ENCODE measurements at places on chromosomes 2 and 18.

GRCh38 chr2:21650569-21650968 lies 526.8 kb downstream of the TDRD15 start:
- DNase-seq: no peak

GRCh38 chr18:44691148-44691925 lies 10.6 kb downstream of the SETBP1 start:
- DNase-seq: no peak

DNA sequence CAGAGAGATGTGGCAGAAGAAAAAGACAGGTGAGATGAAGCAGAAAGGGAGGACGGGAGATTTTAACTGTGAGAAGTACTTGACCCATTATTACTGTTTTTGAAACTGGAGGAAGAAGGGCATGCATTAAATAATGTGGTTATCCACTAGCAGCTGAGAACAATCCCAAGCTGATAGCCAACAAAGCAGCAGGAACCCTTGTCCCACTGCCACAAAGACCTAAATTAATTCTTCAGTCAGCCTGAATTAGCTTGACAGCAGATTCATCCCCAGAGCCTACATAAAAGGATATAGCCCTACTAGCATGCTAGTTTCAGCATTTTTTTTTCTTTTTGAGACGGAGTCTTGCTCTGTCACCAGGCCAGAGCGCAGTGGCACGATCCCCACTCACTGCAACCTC lies 19.5 kb upstream of the REG3A start:
- no peak for DNase-seq

DNA sequence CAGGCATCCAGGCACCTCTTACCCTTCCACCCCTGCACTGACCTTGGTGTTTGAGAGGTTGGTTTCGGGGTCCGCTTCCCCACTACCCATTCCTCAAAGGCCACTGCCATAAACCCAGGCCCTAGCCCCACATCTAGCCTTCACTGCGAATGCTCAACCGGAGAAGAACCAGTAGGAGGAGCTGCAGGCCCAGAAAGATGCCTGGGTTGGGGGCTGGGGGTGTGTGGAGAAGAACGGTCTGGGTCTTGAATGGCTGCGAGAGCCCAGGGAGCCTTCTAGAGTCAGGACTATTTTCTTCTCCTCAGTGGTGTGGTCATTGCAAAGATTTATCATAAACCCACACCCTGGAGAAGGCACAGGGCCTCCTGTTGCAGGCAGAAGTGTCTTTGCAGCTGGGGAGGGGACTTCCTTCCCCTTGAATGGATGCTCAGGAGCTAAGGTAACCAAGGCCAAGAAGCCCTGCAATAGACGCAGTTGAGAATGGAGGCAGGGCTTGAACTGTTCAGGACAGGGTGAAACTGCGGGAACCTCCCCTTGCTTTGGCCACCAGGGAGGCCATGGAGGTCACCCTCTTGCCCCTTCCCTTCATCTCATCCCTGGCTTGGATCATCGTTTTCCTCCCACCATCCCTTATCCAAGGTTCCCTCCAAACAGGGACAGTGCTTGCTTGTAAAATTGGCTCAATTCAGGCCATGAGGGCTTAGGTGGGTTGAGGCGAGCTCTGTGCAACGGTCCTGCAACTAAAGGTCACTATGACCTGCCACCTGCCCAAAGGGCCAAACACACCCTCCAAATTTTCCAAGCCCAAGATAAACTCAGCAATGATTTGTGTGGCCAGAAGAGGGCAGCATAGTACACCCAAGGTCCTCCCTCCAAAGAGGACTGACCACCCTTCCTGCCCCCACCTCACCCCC lies 20.9 kb downstream of the THNSL2 start:
- DNase-seq: peak; percentile 71

- no peak for DNase-seq
These were observed 37.9 kb upstream of the ZCCHC2 start for GRCh38 chr18:62484941-62485340.

- no peak for DNase-seq
These were observed 4.8 kb downstream of the MSGN1 start for GRCh38 chr2:17821080-17821479.

DNA sequence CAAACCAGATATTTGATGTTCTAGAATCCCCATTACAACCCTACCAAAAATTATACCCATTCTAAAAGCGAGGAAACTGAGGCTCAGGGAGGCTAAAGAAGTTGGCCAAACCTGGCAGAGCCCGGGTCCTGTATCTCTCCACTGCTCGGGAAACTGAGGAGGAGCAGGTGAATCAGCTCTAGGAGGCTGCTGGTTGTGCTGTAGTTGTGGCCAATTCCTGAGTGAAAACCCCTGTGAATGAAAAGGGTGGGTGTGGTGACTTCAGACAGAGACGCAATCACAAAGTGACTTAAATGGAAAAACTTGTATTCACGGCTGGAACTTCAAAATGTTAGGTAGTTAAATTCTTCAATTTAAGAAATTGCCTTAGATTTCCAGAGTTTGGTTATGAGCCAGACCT lies 105.7 kb upstream of the SEC11C start:
- no peak for DNase-seq

- DNase-seq: no peak
These were observed 10.3 kb downstream of the ARL5A start for GRCh38 chr2:151817929-151818328.

DNA sequence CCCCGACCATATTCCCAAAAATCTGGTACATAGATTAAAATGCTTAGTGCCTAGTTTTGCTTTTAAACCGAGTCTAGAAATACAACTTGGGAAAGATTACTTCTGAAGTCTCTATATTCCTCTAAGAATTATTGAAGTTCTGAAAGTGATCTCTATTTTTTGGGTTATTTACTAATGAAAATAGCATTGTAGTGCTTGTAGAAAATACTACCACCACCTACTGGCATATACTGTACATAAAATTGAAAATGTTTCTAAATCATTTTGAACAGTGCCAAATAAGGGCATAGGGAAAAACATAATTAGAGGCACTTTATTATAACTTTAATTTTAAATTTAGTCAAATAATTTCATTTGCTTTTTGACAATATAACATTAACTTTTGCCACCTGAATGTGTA lies 1399.6 kb upstream of the ZEB2 start:
- no peak for DNase-seq

GRCh38 chr18:46413684-46414083 lies 243.3 kb downstream of the LOXHD1 start:
- no peak for DNase-seq

DNA sequence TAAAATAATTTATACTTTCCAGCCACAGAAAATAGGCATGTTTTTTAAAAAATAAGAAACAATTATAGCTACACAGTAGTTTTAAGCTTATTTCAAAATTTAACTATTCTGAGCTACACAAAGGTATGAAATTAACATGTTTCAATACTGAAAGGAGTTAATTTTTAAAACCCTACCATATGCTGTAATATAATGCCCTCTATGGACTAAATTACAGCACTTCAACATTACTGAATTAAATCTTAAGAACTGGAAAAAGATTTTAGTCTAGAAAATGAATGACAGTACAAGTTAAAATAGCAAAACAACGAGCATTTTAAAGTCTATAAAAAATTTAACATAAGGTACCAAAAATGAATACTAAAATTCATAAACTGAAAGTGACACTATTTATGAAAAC lies 36.3 kb downstream of the RTN4 start:
- no peak for DNase-seq

GRCh38 chr2:168194784-168195522 lies 52.4 kb downstream of the STK39 start:
- DNase-seq: peak; percentile 42

DNA sequence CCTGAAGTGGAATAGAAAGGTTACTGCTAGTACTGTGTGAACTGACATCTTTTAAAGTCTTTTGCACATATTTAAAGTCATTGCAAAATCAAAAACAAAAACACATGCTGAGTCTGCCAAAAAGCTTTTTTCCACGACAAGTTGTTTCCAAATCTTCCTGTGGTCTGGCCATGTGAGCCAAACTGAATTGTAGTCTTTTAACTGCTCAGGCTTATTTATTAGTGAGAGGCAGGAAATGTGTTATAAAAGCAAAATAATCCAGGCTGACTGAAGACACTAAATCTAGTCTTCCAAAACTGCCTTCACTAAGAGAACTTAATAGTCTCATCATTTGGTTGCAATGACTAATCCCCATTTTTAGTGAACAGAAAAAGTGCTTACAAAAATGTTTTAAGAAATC lies 2.3 kb downstream of the KRCC1 start:
- no peak for DNase-seq

DNA sequence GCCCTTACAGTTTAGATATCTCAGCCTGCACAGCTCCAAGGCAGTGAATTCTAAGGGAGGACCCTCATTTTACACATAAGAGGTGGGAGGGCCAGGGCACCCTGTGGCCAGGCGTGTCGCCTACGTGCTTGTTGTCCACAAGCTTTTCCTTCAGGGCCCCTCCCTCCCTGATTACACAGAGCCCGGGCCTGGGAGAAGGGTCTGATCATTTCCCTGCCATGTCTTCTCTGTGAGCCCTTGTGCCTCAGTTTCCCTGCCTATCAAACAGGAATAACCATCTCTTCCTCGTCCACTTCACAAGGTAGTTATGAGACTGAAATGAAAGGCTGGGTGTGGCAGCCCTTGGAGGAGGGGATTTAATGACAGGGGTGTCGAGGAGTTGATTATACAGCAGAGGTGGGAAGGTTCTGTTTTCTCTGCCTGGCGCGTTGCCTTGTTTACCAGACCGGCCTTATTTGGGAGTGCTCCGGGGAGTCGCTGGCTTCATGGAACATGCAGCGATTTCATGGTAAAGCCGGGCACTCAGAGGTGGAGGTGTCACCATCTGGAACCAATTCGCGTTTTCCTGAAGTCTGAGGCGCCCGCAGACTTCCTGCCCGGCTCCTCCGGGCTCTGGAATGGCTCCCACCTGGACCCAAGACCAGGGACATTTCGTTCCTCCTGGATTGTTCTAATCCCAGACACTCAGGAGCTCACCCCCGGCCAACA lies 208.9 kb downstream of the KLHL29 start:
- no peak for DNase-seq

GRCh38 chr2:230921806-230922595 lies 3.0 kb downstream of the GPR55 start:
- no peak for DNase-seq

- DNase-seq: no peak
These were observed 3.4 kb downstream of the LPIN1 start for GRCh38 chr2:11749646-11750349.

- no peak for DNase-seq
These were observed 30.3 kb upstream of the IL1R1 start for GRCh38 chr2:102112271-102112670.

DNA sequence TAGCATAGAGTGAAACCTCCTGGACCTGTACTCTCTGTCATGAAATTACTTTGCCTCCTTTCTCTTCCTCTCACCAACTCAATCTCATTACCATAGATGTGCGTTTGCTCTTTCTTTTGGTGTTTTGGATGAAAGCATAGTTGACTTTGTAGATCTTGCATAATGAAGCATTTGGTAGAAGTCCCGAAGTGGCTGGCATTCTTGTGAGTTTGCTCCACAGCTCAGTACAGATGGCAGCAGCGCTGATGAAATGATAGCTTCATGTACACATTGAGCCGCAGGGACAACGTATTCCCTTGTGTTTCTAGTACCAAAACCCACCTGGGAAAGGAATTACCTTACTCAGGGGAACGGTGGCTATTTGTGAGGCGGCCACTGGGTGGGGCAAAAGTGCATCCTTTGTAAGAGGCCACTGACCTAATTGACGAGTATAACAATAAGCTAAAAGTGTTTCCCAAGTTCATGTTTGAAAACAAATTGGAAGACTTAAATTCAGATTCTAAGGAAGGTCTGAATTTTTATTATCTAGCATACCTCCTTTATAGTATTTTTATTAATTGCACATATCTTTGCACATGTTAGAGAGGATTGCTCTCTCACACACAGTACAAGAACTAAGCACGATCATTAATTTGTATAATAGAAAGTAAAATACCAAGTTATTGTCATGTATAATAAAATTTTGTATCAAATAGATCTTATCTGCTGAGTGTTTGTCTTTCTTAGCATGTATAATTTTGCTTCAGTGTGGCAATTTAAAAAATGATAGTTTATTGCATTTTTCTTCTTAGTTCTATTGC lies 25.4 kb upstream of the CDH7 start:
- DNase-seq: peak; percentile 9

GRCh38 chr2:163682695-163683094 lies 53.1 kb downstream of the FIGN start:
- no peak for DNase-seq

DNA sequence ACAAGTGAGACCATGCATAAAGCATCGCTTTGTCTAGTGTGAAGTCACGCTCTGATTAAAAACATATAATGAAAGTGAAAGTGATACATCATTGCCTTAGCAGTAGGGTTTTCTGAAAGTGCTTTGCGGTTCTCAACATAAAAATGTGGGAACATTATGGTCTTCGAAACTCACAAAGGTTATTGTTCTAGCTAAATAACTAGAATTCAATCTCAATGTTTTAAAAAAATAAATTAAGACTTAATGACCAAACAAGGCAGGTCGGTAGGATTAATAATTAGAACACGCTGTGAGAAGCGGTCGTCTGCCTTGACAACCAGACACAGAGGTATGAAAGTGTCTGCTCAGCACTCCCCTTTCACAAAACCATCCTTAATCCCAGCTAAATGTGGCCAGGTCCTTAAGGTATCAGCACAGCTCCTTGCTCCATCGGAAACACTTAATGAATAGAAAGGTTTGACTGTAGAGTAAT lies 42.2 kb downstream of the KLHL14 start:
- DNase-seq: peak; percentile 13

DNA sequence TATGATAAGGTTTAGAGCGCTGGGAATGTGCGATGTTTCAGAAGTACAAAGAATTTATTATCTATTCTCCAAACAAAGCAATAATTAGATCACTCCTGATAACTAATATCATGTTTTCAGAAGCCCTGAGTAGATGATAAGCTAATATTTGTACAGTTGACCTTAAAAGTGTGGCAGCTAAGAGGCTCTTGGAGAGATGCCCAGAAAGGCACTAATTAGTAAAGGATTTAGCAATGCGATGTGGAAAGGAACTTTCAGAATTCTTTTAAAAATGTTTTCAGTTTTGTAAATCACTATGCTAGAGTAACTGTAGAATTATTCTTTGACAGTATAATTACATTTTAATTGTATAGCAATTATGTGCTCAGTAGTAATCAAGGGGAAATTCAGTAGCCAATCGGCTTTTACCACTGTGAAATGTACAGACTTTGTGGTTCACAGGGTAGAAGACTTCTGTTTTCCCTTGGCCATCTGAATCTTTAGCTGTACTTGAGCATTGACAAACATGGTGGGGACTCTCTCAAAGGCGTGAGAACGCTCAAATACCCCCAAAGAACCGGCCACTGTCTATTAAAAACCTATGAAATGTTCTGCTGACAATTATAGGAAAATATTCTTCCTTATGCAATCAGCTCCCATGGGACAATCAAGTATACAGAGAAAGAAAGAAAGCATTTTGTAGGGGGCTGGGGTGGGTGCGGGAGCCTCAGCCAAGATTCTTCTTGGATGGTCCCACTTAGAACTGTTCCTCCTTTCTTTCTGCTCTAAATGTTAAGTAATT lies 262.8 kb upstream of the AGAP1 start:
- no peak for DNase-seq

DNA sequence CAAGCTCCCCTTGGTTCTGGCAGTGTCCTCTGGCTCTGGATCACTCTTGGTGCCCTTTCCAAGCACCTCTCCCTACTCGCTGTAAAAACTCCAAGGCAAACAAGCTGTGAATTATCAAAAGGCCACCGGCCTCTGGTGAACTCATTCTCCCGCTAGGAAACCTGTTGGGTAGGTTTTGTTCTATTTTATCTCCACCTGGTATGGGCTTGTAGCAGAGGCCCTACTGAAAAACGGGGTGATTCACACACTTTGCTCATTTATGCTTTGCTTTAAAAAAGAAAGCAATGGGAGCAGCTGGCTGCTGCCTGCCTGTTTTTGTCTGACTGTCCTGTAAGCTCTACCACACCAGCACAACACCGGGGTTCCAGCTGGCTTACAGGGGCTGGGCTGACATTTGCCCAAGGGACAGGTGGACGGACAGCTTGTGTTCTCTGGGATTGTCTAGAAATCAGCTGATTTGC lies 56.8 kb downstream of the SH3BP4 start:
- no peak for DNase-seq
